WERI-Rb-1 (cell line): ENCODE measurements at places on chromosomes 13 and 19.

DNA sequence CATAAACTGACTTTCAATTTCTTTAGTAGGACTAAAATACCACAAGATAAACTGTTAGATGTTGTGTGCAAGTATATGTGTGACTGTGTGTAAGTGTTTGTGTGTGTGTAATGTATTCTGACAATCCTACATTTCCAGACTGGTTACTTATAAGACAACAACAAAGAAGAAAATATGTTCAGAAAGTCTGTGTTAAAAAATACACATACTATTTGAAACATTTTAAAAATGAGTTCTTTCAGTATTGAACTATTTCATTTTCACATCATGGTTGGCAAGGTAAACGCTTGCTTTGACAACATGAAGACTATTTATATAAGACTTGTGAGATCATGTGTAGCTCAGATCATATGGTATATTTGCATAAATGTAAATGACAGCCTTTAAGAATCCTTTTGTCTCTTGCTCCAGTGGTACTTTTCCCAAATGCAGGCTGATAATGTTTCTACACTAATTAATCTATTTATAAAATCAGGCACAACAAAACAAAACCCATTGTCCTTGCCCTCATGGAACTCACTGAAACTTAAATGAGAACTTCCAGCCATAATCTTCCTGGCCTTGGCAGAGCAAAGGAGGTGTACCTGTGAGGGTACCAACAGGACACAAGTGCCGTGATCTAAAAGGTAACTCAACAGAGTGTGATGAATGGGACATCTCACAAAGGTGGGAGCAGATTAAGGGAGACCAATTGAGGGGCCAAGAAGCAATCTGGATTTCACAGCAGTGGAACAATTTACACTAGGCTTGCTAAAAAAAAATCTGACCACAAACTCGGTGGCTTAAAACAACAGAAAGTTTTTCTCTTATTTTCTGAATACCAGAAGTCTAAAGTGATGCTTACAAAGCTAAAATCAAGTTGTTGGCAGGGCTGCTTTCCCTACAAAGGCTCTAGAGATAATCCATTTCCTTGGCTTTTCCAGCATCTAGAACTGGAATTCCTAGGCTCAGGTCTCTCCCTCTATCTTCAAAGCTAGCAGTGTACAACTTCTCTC is 349.0 kb downstream of the TBC1D4 start:
- no peak for DNase-seq

DNA sequence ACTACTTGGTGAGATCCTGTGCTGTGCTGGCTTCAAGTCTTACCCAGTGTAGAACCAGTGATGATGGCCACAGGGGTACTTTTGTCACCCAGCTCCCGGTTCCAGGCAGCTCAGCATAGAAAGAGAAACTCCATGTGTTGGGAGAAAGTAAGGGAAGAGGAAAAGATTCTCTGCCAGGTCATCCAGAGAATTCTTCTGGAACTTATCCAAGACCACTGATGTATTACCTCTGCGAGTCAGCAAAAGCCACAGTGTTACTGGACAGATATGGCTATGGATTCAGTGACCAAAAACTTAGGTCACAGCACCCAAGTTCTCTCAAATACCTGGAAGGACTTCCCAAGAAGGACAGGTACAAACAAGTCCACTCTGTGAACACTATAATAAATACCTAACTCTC is 399.5 kb upstream of the MIR17HG start:
- no peak for DNase-seq

- peak; percentile 87 for DNase-seq
Observed at GRCh38 chr19:16442386-16443276, 29.1 kb downstream of the EPS15L1 start.

- no peak for DNase-seq
Observed at GRCh38 chr13:42524487-42525034, 49.4 kb upstream of the TNFSF11 start.

DNA sequence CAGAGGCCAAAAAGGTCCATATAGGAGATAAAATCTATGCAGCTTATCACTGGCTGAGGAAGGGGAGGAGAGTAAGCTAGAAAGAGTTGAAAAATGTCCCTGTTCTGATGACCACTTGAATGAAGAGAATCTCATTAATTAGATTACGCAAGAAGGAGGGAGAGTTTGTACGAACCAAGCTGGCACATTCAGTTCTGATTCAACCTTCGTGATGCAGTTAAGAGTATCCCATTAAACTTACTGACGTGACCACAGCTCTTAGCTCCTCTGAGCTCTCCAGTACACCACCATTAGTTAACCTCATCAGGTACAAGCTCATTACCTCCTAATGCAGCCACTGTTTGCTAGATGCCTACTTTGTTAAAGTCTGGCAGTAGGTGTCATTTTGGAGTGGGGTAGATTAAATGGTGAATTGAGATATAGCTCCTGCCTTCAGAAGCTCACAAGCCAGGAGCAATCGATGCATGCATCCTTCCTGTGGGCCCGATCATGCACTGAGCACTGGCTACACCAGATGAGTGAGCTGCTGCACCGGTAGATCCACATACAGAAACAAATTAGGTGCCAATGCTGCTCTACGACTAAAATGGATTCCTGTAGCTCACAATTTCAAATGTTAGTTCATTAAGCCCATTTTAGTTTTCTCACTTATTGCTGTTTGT is 458.3 kb downstream of the COG6 start:
- no peak for DNase-seq

GRCh38 chr13:71481501-71481900 is 385.5 kb downstream of the DACH1 start:
- DNase-seq, result no peak

GRCh38 chr13:90420683-90421082 is 926.8 kb upstream of the MIR17HG start:
- DNase-seq, result no peak

GRCh38 chr13:31000889-31001288 is 68.4 kb downstream of the TEX26 start:
- no peak for DNase-seq

DNA sequence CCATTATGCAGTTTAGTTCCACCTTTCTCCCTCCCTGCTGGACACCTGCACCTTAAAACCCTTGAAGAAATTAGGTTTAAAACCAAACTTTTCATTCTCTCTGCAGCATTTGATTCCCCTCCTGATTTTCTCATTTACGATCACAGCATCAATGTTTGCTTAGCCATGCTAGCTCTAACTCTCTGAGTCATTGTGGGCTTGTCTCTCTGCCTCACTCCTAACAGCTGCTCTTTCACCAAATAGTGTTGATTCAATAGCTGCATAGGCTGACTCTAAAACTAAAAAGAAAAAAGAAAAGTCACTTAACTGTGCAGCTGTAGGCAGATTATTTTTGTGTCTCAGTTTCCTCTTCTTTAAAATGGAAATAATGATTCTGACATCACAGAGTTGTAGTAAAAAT is 1124.9 kb downstream of the DIAPH3 start:
- no peak for DNase-seq

GRCh38 chr19:4807188-4807587 is 15.7 kb downstream of the FEM1A start:
- DNase-seq, result no peak

GRCh38 chr13:102038787-102039186 is 363.1 kb downstream of the FGF14 start:
- DNase-seq, result no peak

DNA sequence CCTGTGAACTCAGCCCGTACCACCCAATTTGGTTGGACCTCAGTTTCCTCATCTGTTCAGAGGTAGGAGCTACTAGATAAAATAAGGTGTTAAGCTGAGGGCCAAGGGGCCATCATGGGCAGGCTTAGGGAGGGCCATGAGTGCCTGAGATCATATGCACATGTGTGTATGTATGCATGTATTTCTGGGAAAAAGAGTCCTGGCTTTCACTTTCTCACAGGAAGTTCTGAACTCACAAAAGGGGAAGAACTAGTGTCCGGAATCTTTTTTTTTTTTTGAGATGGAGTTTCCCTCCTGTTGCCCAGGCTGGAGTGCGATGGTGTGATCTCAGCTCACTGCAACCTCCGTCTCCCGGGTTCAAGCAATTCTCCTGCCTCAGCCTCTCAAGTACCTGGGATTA is 18.9 kb downstream of the TGFB1 start:
- no peak for DNase-seq

DNA sequence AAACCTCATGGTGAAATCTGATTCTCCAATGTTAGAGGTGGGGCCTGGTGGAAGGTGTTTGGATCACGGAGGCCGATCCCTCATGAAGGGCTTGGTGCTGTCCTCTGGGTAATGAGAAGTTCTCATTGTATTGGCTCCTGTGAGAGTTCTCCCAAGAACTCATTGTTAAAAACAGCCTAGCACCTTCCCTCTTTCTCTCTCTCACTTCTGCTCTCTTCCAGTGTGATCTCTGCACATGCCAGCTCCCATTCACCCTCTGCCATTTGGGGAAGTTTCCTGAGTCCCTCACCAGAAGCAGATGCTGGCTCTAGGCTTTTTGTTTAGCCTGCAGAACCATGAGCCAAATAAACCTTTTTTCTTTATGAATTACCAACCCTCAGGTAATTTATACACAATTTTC is 3.1 kb upstream of the SUCLA2 start:
- no peak for DNase-seq

GRCh38 chr19:51352783-51353360 is 10.9 kb upstream of the VSIG10L start:
- DNase-seq, result no peak
